Astrocyte (in vitro differentiated cells and primary cell): ENCODE measurements at places on chromosomes 6 and 20. TPM values are rescaled to one million over a fixed set of nuclear protein-coding genes. Genes with fewer than 3 reads are reported as not detected.

Gene CST1
- not detected in 2 replicates for total RNA-seq

GRCh38 chr20:14778096-14778495 is 440.7 kb upstream of the FLRT3 start:
- no peak overlapping the region for H3K4me3 ChIP-seq
- DNase-seq, result no peak
- H3K27me3 ChIP-seq, result no peaks in the 10 kb centered on the region
- no peaks in the 10 kb centered on the region for H3K36me3 ChIP-seq
- no peaks in the 10 kb centered on the region for H3K4me1 ChIP-seq
- H3K27ac ChIP-seq, result no peak overlapping the region

Gene SIGLEC1
- total RNA-seq, result not detected in 2 replicates

- H3K4me1 ChIP-seq, result no peaks in the 10 kb centered on the region
- H3K27me3 ChIP-seq, result no peaks in the 10 kb centered on the region
- H3K36me3 ChIP-seq, result no peaks in the 10 kb centered on the region
- H3K27ac ChIP-seq, result no peak overlapping the region
Measured at GRCh38 chr6:99780556-99780885, 173.9 kb downstream of the PRDM13 start.

Gene PSORS1C2
- total RNA-seq, result not detected in 2 replicates

Gene FLRT3
- 6.9 and 14.6 TPM in 2 replicates for total RNA-seq
